HFFc6 (cell line): ENCODE measurements at places on chromosomes 7 and 10. TPM values are rescaled to one million over a fixed set of nuclear protein-coding genes. Genes with fewer than 3 reads are reported as not detected.

The ECHDC3 gene
- total RNA-seq, result 0.16 to 1.4 TPM (median 1.3 TPM) in 3 replicates

GRCh38 chr7:1919539-1920265 lies 249.6 kb downstream of the ELFN1 start:
- peak; percentile 28 for DNase-seq

The AKR1D1 gene
- 0.17 to 0.21 TPM in 2 of 3 replicates, not detected in the other for total RNA-seq

The CNNM1 gene
- 3.0 to 4.5 TPM (median 4.2 TPM) in 3 replicates for total RNA-seq

DNA sequence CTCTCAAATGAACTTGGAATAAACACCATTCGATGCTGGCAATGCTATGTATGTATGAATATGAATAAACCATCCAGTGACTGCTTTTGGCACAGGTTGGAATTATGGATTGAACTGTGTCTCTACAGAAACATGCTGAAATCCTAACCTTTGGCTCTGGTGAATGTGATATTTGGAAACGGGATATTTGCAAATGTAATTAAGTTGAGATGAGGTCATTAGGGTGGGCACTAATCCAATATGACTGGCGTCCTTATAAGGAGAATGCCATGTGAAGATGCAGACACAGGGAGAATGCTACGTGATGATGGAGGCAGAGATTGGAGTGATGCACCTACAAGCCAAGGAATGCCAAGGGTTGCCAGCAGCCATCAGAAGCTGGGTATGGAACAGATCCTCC lies 3.4 kb upstream of the ACTR3B start:
- no peak for DNase-seq

GRCh38 chr7:36999626-37000485 lies 275.6 kb upstream of the AOAH start:
- no peak for DNase-seq

GRCh38 chr10:129465796-129466702 lies 992 bp upstream of the MGMT start:
- DNase-seq, result no peak

- no peak for DNase-seq
These were observed 1.2 kb upstream of the FAM241B start for GRCh38 chr10:69628891-69629290.

DNA sequence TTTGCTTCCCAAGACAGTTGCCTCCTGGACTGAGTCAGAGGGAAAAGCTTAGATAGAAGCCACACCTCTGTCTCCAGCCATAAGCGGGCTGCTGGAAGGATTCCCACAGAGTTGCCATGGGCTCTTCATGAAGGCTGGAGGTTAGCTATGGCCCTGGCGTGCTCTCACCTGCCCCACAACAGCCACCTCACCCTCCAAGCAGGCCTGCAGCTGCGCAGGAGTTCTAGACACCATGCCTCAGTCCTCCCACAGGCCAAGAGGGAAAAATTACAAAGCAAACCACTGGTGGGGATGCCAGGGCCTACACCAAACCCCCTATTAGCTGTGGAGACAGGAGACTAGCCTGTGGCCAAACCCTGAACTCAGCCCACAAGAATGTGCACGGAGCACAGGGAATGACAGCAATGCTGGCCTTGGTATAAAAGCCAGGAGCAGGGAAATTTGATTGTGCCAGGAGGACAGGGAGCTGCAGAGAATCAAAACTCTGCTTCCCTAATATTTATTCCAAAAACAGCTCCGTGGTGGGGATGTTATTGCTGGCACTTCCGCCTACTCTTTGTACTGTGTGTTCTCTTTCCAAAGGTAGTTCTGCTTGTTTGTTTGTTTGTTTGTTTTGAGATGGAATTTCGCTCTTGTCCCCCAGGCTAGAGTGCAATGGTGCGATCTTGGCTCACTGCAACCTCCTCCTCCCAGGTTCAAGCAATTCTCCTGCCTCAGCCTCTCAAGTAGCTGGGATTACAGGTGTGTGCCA lies 60.3 kb upstream of the STK17A start:
- peak; percentile 83 for DNase-seq

The CDHR1 gene
- not detected in 2 replicates for total RNA-seq

DNA sequence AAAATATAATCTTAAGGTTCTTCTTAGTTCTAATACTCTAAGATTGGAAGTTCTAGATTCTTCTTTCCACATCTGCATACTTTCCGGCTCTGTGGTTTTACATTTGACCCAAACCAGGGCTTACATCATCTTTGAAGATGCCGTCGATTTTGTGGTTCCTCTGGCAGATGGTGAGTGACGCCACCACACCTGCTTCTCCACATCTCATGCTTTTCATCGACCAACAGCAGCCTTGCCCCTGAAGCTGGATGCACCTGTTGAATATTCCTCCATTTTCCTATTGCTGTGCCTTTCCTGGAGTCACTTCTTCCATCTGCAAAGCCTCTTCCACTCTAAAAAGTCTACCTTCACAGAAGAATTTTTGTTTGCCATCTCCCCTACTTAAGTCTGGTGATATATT lies 121.3 kb downstream of the PRKCQ start:
- DNase-seq, result no peak

- no peak for DNase-seq
These were observed 30.3 kb downstream of the TRDMT1 start for GRCh38 chr10:17171141-17171641.

DNA sequence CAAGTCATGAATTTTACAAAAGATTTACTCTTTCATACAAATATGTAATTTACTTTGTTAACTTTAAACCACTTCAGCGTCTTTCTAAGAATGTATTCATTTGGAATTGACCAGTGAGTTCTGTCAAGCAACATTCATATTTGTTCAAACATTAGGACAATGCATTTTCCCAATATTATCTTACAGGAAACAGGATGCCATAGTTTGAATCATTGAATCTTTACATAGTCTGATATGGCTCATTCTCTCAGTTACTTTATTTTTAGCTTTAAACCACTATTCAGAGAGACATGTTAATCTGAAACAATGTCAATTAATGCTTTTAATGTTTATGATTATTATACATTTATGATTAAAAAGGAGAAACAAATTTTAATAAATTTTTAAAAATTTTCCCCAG lies 21.1 kb upstream of the MEOX2 start:
- no peak for DNase-seq

The NPFFR1 gene
- total RNA-seq, result not detected in 3 replicates

GRCh38 chr7:35985126-35985754 lies 167.8 kb upstream of the EEPD1 start:
- DNase-seq, result peak; percentile 55

DNA sequence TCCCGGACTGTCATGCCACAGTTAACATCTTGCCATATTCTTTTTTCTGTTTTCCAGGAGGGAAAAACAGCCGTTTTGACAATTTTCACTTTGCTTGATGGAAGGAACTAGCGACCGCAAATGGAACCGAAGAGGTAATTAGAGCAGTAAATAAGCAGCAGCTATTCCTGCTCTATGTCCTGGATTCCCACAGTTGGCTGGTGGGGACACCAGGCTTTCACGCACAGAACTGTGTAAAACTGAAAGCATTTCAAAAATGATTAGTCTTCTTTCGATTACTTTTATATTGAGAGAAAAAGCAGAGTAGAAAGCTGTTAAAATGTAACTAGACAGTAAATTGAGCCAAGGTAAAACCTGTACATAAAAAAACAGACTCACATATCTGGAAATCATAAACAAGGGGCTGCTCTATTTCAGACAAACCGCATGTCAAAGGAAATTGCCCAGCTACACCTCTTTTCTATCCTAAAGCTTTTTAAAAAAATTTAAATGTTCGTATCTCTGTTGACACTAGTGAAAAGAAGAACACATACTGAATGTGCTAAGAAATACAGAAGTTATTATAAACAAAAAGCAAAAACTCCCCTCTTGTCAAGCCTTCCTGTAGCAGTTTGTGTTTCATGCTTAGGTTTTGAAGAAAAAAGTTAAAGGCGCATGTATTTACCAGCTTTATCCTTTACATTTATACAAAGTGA lies 93.4 kb downstream of the RNF216 start:
- no peak for DNase-seq

The TRPV6 gene
- not detected in 3 replicates for total RNA-seq

The NEURL1 gene
- 0.06 and 0.44 TPM in 2 replicates for total RNA-seq

GRCh38 chr10:108439397-108439796 lies 1274.9 kb upstream of the SORCS1 start:
- DNase-seq, result no peak

The FBXL13 gene
- 0.52 to 0.87 TPM (median 0.60 TPM) in 3 replicates for total RNA-seq

The UBE2H gene
- 108 and 122 TPM in 2 replicates for total RNA-seq

The LIPM gene
- not detected in 3 replicates for total RNA-seq

The SMKR1 gene
- total RNA-seq, result not detected in 3 replicates

DNA sequence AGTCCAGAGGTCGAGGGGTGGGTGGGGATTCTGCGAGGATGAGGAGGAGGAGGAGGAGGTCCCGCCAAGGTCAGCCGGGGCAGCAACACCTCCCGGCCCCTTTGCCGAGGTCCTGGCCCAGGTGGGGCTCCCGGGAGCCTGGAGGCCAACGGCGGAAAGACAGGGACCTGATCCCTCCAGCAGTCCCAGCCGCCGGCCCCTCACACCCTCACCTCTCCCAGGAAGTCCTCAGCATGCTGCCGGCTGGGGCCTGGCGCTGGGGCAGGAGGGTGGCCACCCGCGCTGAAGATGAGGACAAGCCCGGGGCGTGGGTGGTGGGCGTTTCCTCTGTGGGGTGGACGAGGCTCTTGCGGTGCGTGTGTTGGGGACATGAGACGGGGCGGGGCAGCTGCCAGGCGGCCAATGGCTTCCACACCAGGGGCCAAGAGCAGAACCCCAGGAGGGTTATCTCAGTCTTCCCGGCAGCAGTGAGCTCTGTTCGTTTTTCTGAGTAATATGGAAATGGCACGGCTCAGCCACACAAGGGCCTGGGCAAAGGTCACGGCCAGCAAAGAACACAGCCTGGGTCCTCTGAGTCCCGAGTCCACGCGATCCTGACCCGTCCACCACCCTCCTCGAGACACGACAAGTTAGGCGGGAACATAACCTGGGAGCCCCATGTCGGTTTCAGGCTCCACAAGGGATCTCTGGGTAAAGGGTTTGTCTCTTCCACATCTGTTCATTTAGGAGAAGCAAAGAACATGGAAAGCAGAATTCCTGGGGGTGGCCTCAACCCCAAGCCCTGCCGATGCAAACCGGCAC lies 82.9 kb upstream of the PDGFA start:
- no peak for DNase-seq

- no peak for DNase-seq
These were observed 196.4 kb downstream of the USP6NL start for GRCh38 chr10:11415095-11415494.

- no peak for DNase-seq
These were observed 363.4 kb upstream of the MKI67 start for GRCh38 chr10:128489324-128490247.

DNA sequence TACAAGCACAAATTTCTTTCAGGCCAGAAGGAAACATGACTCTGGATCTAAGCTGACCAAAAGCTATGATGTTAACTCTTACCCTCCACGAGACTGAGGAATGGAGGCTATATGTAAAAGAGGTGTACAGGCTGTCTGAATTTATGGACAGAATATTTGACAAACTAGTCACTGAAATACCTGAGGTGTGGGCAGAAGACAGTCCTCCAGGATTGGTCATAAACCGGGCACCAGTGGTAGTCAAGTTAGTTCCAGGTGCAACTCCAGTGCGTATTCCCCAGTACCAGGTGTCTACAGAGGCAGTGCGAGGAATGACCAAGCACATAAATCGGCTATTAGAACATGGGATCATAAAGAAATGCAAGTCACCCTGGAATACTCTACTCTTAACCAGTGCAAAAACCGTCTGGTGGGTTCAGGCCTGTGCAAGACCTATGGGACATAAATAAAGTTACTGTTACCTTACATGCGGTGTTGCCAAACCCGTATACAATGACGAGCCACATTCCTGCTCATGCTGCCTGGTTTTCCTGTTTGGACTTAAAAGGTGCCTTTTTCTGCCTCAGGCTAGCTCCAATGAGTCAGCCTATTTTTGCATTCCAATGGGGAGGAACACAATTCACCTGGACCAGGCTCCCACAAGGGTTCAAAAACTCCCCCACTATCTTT lies 6.7 kb upstream of the CYREN start:
- no peak for DNase-seq

DNA sequence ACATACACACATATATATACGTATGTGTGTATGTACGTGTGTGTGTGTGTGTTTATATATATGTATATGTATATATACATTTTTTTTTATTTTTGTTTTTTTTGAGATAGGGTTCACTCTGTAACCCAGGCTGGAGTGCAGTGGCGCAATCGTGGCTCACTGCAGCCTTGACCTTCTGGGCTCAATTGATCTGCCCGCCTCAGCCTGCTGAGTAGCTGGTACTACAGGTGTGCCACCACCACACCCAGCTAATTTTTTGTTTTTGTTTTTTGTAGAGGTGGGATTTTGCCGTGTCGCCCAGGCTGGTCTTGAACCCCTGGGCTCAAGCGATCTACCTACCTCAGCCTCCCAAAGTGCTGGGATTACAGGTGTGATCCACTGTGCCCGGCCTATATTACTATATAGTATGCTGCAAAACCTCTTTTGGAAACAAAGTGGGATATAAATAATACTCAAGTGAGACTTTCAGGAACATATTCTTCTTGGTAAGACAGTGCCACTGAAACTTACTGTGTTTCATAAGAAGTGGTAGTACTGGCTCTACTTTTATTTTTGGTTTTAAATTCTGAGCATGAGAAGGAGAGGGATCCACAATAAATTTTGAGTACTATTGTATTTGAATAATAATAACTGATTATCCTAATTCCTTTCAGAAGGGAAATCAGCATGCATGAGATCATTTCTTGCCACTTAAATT lies 51.0 kb downstream of the MLLT10 start:
- DNase-seq, result no peak

The NPSR1 gene
- not detected in 3 replicates for total RNA-seq
